Stimulated activated CD8-positive, alpha-beta memory T cell treated with anti-CD3 and anti-CD28 coated beads, Interleukin-7, amount 100 ng/mL, for 1 hour (primary cell): ENCODE measurements at places on chromosomes 4 and X.

- no peak for DNase-seq
Observed at GRCh38 chrX:137651647-137652046, 85.7 kb downstream of the ZIC3 start.

DNA sequence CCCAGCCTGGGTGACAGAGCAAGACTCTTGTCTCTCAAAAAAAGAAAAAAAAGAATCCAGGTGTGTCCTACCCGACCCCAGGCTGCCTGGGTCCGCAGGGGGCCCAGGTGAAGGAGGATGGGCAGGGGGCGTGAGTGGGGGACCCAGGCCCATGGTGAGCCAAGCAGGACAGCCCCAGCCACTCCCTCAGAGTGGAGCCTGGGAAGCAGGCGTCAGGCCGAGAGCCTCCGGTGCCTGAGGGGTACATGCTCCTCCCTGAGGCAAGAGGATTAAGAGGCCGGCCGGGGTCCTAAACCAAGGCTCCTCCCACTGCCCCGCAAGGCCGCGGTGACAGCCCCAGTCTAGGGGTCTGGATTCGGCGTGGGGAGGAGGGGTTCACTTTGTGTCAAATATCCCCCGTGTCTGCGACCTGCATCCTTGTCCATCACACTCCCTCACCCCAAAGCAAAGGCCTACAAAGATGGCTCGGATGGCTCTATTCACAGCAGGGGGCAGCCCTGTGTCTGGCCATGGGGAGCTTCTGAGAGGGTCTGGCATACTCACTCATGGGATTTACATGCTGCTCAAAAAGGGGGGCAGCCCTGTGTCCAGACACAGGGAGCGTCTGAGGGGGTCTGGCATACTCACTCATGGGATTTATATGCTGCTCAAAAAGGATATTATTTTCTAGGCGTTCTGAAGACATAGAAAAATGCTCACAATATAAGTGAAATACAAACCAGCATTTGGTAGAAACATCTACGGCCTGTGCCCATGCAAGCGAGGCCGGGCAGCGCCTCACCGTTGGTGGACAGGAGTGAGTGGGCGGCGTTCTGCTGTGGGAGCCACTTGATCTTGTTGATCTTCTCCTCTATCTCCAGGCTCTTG, 94.6 kb downstream of the PPP2R2C start:
- no peak for DNase-seq

- no peak for DNase-seq
Observed at GRCh38 chrX:155968791-155969190, 28.7 kb upstream of the IL9R start.

DNA sequence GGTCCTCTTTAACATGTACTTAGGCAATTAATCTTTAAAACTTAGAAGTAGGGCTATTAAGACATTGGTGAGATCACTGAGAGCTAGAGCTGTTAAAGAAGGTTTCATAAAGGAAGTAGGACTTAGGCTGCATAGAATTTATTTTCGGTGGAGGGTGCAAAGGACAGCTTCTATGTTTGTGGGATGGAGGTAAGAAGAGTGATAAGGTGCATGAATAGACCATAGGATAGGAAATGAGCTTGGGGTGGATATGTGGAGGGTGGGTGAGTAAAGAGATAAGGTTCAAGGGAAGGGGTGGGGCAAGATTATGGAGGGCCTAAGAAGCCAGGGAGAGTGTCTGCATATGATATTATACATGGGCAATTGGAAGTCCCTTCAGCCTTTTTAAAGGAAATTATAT, 15.9 kb downstream of the RTL9 start:
- DNase-seq = no peak

DNA sequence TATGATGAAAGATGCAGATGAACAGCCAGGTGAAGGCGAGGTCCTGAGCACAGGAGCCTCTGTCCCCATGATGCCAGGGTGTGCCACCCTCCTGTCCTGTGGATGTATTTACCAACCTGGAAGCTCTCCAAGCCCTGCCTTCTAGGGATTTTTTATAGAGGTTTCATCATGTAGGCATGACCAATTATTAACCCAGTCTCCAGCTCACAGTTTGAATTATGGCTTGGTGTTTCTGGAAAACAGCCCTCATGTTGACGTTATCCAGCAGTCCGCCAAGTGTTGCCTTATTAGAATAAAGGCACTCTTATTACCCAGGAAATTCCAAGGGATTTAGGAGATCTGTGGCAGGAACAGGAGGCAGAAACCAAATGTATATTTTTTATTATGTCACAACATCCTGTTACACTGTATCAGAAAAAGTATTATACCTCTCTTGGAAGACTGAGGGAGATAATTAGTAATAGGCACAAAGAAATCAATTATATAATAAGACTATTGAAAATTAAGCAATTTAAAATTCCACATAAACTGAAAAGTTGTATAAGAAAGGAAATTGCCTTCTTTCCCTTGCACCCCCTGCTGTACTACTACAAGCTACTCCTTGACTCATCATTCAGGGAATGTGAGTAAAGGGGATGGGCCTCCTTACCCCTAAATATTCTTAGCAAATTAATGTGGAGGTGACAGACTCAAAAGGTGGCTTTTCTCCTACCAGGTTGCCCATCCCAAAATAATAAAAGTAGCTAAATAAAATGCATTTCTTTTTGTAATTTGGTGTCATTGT, 129.6 kb downstream of the ZNF330 start:
- DNase-seq = no peak

GRCh38 chr4:79676705-79677104, 268.7 kb upstream of the GK2 start:
- DNase-seq = no peak

GRCh38 chr4:171532968-171533367, 280.2 kb upstream of the GALNTL6 start:
- no peak for DNase-seq
